ENCODE measurements at places on chromosomes 2 and 18.

DNA sequence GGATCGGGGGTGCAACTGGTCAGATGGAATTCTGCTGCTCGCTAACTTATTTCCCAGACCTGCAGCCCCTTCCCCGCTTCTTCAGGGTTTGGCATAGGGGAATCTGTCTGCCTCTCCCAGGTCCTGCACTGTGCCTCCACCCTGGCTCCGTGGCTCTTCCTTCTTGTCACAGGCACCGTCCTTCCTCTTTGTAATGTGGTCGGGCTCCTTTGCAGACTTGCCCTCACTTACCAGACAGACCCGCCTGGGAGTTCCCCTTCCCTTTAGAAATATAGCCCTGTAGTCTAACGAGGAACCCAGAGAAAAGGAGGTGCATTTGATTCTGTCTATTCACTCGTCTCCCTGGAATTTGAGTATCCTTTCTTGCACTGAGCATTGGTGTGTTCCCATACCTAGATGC lies 63.9 kb upstream of the PAX8 start:
- DNase-seq = no peak

GRCh38 chr2:199160677-199161465 lies 296.9 kb downstream of the SATB2 start:
- DNase-seq = peak; percentile 89

DNA sequence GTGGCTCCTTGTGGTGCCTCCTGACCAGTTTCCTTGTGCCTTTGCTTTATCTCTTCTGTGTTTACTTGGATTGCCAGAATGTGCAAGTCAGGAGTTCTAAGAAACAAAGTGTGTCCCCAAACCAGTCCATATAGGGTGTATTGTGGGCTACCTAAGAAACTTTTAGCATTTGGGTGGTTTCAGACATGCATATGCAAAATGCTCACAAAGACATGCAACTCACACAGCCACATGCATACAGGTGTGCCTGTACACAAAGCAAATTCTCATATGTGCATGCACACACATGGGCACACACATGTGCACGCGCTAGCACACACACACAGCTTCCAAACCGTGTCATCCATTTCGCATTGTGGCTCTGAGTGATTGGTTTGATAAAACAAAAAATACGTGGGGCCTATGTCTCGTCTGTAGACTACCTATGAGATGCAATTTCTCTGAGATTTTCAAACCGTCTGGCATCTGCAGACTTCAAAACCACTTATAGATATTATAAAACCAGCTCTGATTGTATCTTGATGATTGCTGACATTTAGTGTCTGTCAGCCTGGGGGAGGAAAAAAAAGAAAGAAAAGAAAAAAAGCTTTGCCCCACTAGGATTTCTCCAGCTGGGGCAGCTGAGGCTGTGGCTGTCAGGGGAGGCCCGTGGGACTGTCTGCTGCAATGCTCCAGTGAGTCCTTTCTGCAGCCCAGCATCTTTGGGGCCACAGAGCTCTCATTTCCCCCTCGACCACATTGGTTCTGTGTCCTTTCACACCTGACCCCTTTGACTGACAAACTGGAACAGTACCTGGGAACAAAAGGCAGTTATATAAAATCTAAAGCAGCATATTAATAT lies 556.1 kb downstream of the CMPK2 start:
- no peak for DNase-seq

DNA sequence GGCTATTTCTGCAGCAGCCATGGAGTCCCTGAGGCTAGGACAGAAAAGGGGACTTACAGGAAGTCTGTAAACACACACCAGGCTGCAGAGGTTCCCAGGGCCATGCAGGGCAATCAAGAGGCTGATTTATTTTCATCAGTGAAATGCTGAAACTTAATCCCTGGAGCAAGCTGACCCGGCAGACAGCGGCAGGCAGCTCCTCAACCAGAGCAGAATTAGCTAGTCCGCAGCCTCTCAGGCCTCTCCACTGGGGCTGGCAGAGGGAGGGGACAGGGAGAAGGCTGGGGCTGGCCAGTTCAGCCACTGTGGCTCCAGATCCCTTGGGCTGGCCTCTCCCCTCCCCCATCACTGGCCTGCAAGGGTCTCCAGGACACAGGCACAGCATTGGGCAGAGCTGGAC lies 136.3 kb downstream of the TNS1 start:
- no peak for DNase-seq

DNA sequence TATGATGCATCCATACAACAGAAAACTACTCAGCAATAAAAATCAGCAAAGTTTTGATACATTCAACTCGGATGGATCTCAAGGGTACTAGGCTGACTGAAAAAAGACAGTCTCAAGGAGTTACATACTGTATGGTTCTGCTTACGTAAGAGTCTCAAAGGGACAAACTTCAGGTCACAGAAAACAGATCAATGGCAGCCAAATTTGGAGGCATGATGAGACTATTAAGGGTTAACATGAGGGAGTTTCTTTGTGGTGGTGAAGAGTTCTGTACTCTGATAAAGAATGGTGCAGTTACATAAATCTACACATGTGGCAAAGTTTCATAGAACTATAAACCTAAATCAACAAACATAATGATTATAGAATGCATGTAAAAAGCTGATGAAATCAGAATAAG lies 81.4 kb downstream of the COBLL1 start:
- no peak for DNase-seq

GRCh38 chr2:70947556-70948184 lies 12.0 kb downstream of the ATP6V1B1 start:
- peak; percentile 73 for DNase-seq

- peak; percentile 98 for DNase-seq
Measured at GRCh38 chr2:199228887-199229819, 228.6 kb downstream of the SATB2 start.

GRCh38 chr2:106530866-106531265 lies 43.7 kb downstream of the CD8B2 start:
- DNase-seq = no peak

- DNase-seq = no peak
Measured at GRCh38 chr2:27148801-27149439, at the start of gene TCF23. Gene TCF23 (plus strand): TSS chr2:27149004. CDS start chr2:27149134, 130 bp downstream.

DNA sequence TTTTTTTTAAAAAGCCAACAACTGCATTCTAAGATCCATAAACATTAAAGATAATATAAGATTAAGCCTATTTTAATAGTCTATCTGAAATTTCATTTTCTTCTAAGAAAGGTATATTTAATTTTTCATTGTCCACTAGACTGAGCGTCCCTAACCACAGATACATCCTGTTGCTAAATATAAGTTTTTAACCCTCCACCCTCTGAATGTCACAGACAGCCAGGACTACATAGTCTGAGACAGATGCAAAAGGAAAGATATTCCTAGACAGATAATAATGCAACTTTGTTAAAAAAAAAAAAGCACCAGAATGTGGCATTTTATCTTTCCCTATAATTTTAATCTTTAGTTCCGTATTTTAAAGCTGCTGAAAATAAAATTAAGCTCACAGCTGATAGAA lies 114.6 kb downstream of the ZEB2 start:
- no peak for DNase-seq

GRCh38 chr2:79971807-79972206 lies 332.7 kb downstream of the LRRTM1 start:
- peak; percentile 54 for DNase-seq

GRCh38 chr2:230068651-230069055 lies at the start of gene SLC16A14:
Gene SLC16A14 (minus strand): TSS chr2:230068924. CDS start chr2:230059352, 9,572 bp downstream.
- peak; percentile 31 for DNase-seq

GRCh38 chr2:205865056-205865455 lies 182.8 kb downstream of the NRP2 start:
- DNase-seq = no peak

DNA sequence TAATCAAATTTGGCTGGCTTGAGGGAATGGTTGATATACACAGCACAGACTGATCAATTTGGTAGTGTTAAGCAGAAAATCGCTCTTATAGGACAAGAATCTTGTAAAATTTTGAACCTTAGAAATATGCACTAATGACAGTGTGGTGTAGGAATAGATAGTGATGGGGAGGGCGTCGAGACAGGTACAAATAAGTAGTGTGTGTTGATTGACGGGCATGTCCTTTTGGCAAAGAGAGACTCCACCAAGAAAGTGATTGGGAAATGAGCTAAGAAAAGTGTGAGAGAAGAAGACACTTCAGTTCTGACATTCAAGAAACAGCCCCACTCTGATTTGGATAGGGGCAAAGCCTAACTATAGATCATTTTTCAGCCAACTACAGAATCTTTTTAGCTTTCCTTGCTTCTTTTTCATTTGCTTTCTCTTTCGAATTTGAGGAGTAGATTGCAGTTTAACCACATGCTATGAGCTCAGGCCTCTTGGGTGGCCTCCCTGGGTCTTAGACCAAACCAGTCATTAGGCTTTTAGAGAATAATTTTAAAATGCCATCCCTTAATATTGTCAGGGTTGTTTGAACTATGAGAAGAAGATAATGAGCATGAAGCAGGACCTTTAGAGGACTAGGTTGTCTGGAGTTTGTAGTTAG lies 127.1 kb downstream of the CERS6 start:
- peak; percentile 26 for DNase-seq

DNA sequence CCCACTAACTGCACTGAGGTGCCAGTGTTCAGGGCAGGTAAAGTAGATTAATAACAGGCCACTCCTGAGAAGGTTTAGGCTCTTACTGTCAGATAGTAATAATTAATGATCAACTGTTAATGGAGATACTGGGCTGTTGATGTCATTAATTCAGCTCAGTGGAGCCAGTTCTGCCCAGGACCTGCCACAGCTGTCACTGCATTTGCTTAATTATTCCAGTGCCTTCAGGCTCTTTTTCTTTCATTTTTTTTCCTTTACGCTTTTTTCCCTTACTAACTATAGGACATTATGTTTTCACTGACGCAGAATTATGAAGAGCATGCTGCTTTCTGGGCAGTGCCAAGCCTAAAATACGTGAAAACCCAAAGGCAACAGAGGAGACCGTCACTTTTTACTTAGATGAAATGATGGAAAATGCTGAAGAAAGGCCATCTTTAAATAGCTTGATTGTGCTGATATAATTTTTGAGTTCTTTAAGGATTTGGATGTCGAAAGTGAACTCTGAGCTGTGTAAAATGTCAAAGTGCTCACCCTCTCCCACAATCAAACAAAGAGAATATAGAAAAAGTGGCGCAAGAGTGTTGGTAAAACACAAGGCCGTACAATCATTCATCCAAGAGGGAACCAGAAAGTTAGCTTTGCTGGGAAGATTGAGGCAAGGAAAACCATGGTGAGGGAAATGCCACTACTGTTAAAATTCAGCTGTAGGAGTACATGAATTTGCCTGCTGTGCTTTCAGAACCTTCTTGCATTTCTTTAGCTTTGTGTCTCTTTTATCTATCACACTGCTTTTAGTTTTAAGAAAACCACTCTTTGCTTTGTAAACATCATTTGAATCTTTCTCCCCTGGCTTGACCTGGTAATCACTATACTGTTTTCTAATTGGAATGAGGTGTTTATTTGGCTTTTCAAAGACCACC lies 192.0 kb upstream of the ZEB2 start:
- no peak for DNase-seq

DNA sequence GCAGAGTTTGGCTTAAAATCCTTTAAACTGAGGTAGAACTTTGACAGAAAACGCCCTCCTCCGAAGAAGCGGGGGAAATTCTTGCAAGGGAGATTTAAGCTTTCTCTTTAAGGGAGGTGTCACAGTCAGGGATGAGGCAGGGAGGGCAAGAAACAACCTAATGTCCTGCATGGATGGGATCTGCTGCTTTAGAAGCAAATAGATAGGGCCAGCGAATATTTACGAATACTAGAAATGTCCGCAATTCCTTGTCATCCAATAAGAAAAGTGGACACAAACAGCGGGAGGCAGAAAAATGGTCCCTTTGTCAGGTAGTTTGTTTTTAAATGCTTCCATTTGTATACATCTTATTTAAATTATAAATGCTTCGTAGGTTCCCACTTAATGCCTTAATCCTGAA lies 12.0 kb downstream of the MEIS1 start:
- peak; percentile 50 for DNase-seq

DNA sequence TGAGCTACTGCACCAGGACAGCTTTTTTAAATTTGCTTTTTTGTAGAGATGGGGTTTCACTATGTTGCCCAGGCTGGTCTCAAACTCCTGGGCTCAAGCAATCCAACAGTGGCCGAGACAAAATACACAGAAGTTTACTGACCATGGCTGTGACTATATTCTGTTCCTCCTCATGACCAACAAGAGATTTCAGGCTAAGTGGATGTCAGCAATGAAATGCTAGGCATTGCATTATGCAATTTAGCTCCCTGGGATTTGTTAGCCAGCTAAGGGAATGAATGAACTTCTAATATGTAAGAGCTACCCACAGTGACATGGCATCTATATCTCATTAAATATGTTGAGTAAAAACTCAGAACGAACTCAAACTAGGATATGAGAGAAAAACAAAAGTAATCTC lies 81.9 kb upstream of the MBOAT2 start:
- no peak for DNase-seq

Measured in EL (cell line).